ENCODE measurements at places on chromosomes 2 and 18.
A peak's percentile ranks its signal among the peaks of the same experiment; 100 is the strongest.

DNA sequence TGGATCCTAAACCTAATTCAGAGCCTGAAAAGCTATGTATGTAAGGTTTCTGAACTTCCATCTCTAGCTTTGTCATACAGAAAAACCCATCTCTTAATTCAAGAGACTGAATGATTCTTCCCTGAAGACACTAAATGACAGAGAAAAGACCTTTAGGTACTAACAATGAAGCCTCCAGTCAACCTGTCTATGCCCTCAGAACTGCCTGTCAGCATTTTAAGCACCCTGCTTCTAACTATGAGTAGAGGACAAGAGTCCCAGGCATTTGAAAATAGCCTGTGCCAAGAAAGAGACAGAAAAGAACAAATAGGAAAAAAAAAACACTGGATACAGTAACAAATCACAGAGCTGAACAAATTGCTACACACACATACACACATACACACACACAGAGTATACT, 48.6 kb downstream of the AP1S3 start:
- no peaks in the 10 kb centered on the region for H3K36me3 ChIP-seq
- H3K27ac ChIP-seq: no peak overlapping the region

DNA sequence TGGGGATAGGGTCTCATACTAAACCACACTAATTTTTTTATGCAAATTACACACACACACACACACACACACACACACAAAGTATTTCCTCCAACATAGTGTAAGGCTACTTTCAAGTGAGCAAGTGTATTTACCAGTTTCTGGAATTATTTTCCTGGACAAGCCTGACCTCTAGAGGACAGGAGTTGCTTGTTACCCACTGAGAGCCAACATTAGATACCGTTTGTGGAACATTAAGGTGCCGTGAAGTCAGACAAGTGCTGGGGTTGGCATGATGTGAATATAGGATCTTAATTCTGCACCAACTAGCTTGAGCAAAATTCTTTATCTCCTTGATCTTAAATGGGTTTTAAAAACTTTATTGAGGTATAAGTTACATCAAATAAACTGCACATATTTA, 39.3 kb upstream of the SERPINB2 start:
- H3K27ac ChIP-seq: no peak overlapping the region
- no peak overlapping the region for H3K4me3 ChIP-seq
- no peaks in the 10 kb centered on the region for H3K36me3 ChIP-seq

DNA sequence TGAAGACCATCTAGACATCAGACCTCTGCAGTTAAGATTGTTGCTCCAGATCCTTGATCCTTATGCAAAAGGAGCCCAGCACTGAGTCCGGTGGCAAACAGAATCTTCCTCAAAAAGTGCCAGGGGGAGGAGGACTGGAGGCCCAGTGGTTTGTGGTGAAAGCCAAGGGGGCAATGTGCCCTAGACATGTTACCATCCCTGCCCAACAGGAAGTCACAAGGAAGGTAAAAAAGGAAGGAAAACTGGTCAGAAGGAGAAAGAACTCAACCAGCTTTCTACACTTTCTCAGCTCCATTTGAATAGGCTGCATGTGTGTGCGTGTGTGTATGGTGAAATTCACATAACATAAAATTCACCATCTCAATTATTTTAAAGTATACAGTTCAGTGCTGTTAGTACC, 25.0 kb upstream of the KDM3A start:
- no peak for DNase-seq
- no peaks in the 10 kb centered on the region for H3K27me3 ChIP-seq
- H3K4me3 ChIP-seq: no peak overlapping the region
- H3K4me1 ChIP-seq: no peaks in the 10 kb centered on the region
- no peak overlapping the region for H3K27ac ChIP-seq
- H3K36me3 ChIP-seq: no peaks in the 10 kb centered on the region

DNA sequence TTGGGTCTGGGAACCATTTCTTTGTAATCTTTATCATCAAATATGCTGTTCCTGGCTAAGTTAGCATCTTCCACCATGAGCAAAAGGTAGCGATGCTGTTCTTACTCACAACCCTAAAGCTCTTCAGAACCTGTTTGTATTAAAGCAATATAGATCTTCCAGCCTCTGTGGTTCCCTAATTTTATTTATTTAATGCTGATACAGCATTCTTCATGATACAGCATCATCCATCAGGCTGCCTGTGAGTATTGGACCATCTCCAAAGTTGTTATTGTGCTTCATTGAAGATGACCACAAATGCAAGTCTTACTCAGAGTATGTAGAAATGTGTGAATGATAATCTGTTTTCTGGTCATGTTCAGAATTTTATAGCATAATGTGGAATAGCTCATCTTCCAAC, 40.9 kb upstream of the CTLA4 start:
- H3K36me3 ChIP-seq: no peaks in the 10 kb centered on the region
- DNase-seq: no peak
- no peaks in the 10 kb centered on the region for H3K4me1 ChIP-seq
- H3K27ac ChIP-seq: no peak overlapping the region
- no peak overlapping the region for H3K4me3 ChIP-seq

DNA sequence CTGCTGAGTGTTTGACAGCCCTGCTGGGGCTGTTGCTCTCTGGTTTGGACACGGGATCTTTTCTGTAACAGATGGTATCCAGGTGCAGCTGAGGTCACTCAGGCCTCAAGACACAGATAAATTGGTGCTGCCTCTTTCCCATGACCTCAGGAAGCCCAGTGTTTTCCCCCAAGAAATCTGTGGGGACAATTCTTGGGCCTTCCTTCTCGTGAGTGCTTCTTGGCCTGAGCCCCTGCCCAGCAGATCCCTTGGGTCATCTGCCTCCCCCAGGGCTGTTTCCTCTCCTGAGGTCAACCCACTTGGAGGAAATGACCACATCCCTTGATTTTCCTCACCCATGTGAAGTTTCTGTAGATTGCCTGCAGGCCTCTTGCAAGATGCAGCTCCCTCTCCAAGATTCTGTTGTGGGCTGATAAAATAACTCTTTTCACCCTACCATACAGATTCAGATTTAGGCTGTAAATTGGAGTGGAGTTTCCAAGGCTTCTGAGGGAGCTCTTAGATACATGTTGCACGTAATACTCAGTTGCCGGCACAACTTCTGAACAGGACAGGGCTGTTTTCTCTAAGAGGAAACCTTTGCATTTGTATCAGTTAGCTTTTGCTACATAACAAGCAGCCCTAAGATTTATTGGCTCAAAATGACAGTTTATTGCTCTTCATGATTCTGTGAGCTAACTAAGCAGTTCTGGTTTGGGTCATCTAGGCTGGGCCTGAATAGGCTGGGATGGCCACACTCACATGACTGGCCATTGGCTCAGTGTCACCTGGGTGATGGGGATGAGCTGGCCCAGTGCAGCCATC, 13.1 kb downstream of the ZAP70 start:
- no peaks in the 10 kb centered on the region for H3K27me3 ChIP-seq
- no peaks in the 10 kb centered on the region for H3K4me1 ChIP-seq
- H3K4me3 ChIP-seq: no peak overlapping the region
- DNase-seq: peak; percentile 43
- H3K36me3 ChIP-seq: no peaks in the 10 kb centered on the region
- no peak overlapping the region for H3K27ac ChIP-seq

DNA sequence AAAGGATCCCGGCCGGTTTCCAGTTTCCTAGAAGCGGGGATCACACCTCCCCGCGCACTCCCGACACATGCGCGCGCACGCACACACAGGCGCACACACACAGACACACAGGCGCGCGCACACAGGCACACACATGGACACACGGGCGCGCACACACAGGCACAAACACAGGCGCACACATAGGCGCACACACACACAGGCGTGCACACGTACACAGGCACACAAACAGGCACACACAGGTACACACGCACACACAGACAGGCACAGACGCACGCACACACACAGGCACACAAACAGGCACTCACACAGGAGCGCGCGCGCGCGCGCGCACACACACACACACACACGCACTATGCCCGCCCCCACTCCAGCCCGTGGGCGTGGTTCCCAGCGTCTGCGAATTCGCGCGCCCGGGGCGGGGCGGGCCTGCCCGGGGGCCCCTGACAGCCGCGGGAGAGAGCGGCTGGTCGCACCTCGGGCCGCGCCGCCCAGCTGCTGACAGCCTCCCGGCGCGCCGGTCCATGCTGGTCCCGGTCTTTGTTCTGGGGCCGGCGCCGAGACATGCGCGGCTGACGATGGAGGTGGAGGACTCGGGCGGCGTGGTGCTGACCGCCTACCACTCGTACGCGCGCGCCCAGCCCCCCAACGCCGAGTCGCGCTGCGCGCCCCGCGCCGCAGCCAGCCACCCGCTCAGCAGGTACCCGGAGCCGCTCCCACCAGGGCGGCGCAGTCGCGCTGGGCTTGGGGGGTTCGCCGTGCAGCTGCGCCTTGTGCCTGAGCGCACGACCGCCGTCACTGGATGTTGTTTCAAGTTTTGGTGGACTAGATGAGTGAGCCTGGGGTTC, at the start of gene ARHGAP28:
TSS of gene ARHGAP28 (plus strand) at position 470 of the 845 bp plus-strand sequence. CDS start at position 576, 106 bp downstream.
- H3K36me3 ChIP-seq: no peaks in the 10 kb centered on the region
- peak; percentile 96 for DNase-seq
- H3K4me3 ChIP-seq: peak within 1 kb of the TSS; percentile 62
- no peaks in the 10 kb centered on the region for H3K27me3 ChIP-seq

DNA sequence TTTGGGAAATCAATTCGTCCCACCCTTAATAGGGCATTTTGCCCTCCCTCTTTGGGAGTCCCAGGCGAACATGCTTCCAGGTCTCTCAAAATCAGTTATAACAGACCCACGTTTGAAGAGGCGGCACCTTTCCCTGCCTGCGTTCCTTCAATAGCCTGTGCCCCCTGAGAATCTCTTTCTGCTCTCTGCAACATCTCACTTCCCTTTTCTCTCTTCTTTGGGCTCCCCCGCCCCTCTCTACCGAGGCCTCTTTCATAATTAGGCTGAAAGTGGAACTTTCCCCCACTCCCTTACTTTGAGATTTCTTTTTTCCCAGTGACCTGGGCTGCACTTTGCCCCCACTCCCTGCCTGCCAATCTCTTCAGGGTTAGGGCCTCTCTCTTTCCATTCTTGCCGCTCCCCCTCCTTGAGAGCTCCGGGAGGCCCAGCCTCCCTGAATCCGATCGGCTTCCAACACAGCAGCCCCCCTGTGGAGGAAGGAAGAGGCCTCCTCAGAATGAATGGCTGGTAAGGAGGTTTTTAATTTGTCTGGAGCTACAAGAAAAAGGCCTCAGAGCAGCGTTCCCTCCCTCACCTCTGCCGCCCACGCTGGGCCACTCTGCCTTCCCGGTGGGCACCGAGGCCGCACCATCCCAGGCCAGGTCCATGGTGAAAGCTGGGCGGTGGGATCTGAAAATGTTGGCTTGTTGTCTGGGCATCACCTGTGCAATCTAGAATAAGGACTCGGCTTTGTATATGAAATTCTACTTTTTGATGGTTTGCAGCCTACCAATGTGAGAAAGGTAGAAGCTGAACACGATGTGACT, 162.6 kb upstream of the SIX3 start:
- no peak overlapping the region for H3K4me3 ChIP-seq
- DNase-seq: no peak
- no peaks in the 10 kb centered on the region for H3K27me3 ChIP-seq
- H3K4me1 ChIP-seq: peaks cover 23% of the 10 kb centered on the region
- H3K27ac ChIP-seq: no peak overlapping the region

DNA sequence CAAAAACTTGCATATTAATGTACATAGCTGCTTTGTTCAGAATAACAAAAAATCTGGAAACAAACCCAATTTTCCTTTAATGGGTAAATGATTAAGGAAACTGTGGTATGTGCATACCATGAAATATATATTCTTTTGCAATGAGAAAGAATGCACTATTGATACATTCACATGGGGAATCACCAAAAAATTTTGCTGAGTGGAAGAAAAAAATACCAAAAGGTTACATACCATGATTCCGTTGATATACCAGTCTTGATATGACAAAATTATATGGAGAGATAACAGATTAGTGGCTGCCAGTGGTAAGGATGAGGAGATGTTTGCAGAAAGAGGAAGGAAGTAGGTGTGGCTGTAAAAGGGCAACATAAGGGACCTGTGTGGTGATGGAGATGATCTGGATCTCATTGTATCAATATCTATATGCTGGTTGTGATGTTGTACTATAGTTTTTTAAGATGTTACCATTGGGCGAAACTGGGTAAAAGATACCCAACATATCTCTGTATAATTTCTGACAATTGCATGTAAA, 54.6 kb upstream of the BCL2L11 start:
- H3K27ac ChIP-seq: no peak overlapping the region
- peaks cover 1% of the 10 kb centered on the region for H3K4me1 ChIP-seq
- no peak overlapping the region for H3K4me3 ChIP-seq
- no peak for DNase-seq

DNA sequence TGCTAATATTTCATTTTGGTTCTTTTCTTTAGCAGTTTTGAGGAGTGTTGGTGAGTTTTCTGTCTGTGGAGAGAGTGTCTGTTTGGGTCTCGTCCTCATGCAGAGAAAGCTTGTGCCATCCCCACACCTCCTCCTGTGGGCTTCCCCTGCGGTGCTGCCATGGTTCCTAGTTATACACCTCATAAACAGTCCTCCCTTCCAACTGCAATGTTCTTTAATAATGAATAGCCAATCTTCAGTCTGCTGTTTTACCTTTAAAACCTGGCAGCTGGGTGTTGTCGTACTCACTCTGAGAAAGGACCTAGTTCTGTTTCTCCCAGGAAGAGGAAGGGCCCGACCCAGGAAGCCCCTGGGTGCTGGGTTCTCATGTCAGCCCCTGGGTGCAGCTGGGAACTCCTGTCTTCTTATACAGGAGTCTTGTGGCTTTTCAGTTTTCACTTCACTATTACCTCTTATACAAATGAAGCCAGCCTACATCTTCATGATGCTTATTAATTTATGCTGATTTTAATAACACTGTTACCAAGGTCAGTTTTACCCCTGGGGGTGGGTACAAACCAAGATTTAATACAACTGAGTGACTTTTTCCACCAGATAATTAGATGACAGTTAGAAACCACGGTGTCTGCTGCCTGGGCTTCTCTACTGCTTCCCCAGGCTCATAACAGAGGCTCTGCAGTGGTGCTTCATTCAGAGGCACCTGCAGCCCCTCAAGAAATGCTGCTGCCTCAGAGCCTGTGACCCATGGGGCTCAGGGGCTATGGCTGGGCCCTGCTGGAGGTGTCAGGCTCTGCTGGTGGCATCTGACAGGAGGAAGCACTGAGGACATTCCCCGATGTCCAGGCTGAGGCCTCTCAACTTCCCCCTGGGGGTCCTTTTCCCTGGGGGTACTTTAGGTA, 59.1 kb downstream of the COA5 start:
- H3K4me1 ChIP-seq: no peaks in the 10 kb centered on the region
- DNase-seq: no peak
- no peaks in the 10 kb centered on the region for H3K27me3 ChIP-seq
- no peak overlapping the region for H3K27ac ChIP-seq

GRCh38 chr18:25814841-25815458, 275.5 kb downstream of the SS18 start:
- H3K36me3 ChIP-seq: no peaks in the 10 kb centered on the region
- no peak overlapping the region for H3K27ac ChIP-seq
- H3K4me1 ChIP-seq: no peaks in the 10 kb centered on the region
- no peaks in the 10 kb centered on the region for H3K27me3 ChIP-seq

DNA sequence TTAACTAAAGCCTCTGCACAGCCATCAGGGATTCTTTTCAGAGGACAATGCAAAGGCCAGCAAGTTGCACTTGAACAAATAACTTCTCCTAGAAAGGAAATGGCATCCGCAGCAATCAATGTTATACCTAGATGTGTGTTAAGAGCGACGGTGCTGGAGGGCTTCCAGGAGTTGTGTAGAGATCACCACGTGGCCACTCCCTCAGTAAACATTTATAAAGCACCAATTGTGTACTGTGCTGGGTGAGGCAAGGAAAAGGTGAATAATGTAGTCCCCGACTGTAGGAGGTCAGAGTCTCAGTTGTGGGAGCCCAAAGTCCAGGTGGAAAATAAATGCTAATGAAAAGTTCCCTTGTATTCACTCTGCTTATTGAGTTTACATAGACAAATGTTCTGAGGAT, 135.0 kb downstream of the ALK start:
- H3K27me3 ChIP-seq: no peaks in the 10 kb centered on the region
- peak; percentile 60 for DNase-seq
- H3K27ac ChIP-seq: no peak overlapping the region
- no peaks in the 10 kb centered on the region for H3K4me1 ChIP-seq
- no peak overlapping the region for H3K4me3 ChIP-seq

Data from stomach (tissue), 19 donors.